Activated CD8-positive, alpha-beta memory T cell treated with anti-CD3 and anti-CD28 coated beads for 48 hours (primary cell): ENCODE measurements at places on chromosomes 1 and 21.
A peak's percentile ranks its signal among the peaks of the same experiment; 100 is the strongest.

GRCh38 chr1:177209357-177209756 is 38.6 kb downstream of the BRINP2 start:
- DNase-seq: no peak

- DNase-seq: no peak
These were observed 315.0 kb downstream of the TGFB2 start for GRCh38 chr1:218659911-218660677.

- DNase-seq: no peak
These were observed 135.5 kb downstream of the ESRRG start for GRCh38 chr1:216587715-216588114.

GRCh38 chr1:31181515-31182343 is 58.0 kb downstream of the NKAIN1 start:
- peak; percentile 37 for DNase-seq

GRCh38 chr1:71695821-71696220 is 586.5 kb downstream of the NEGR1 start:
- no peak for DNase-seq

DNA sequence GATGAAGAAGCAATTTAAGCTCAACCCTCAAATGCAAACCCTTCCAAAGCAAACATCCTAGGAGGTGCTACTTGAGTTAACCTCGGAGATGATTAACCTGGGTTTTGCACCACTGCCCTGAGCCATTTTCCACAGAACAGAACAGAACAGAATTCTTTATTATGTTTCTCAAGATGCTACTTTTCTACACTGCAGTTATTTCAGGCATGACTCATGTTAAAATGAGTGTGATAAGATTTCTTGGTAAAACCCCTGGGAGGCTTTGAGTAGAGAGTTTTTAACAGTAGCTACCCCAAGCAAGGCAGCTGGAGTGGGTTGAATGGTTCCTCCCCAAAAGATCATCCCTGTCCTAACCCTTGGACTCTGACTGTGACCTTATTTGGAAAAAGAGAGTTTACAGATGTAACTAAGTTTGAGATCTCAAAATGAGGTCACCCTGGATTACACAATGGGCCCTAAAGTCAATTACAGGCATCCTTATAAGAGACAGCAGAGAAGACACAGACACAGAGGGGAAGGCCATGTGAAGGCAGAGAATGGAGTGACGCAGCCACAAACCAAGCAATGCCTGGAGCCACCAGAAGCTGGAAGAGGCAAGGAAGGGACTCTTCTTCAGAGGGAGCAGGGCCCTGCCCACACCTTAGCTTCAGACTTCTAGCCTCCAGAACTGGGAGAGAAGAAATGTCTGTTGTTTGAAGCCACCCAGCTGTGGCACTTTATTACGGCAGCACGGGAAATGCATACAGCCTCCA is 153.4 kb downstream of the ETS2 start:
- DNase-seq: no peak

DNA sequence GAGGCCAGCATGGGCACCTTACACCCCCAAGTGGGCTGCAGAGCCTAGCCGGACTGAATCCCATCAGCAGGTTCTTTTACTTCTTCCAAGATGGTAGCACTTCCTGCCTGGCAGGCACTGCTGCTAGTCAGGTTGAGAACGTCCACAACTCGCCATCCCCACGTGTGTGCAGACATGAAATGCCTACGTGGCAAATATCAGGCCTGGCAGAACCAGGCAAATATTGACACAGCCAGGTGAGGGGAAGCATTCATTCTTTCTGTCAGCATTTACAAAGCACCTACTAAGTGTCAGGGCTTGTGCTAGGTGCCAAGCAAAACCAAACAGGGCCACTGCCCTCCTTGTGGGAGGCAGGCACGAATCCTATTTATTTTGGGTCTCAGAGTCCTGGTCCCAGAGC is 52.3 kb upstream of the SIM2 start:
- no peak for DNase-seq
